NCI-H187 treated with DMSO at 0.1 percent for 48 hours (cell line): ENCODE measurements at places on chromosomes 12 and 14.

- no peak for DNase-seq
These were observed 74.4 kb downstream of the PRKD1 start for GRCh38 chr14:29853272-29853671.

- no peak for DNase-seq
These were observed 141.1 kb upstream of the NAV3 start for GRCh38 chr12:77689510-77690086.

DNA sequence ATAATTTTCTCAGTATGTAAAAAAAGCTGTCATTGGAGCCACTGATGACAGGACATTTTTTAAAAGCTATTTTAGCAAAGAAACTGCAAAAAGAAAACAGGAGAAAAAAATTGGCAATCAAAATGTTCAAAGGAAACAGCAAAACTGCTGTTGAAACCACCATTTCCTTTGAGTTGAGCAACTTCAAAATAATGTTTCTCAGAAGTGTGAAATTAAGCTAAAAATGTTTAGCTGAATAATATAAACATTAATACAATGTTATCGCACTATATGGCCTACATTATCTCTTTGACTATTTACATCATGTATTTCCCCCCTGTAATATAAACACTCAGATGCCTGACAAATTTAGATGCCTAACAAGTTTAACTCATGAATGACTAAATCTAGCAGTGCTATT is 23.4 kb upstream of the GLIPR1 start:
- no peak for DNase-seq

DNA sequence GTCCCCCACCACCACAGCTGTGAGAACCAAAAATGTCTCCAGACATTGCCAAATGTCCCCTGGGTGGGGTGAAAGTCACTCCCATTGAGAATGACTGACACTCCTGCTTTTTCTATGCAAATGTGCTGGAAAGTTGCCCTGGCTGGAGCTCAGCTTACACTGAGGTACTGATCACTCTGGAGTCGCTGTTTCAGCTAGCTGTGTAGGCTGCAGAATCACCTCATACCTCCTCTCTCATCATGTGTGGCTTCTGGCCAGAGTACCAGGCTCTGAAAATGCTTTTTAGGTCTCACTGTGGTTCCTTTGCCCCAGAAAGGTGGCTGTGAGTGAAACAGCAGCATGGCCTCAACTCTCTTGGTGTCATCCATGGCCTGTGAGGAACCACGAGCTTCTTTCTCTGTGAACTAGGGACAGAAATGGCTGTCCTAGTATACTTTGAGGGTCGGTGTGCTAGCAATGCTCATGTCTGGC is 414.4 kb downstream of the DPF3 start:
- no peak for DNase-seq

- no peak for DNase-seq
These were observed 219.4 kb downstream of the CNTN1 start for GRCh38 chr12:40911676-40912075.

- DNase-seq: no peak
These were observed 83.6 kb upstream of the LHX5 start for GRCh38 chr12:113555226-113555625.

- no peak for DNase-seq
These were observed 128.0 kb downstream of the GPR135 start for GRCh38 chr14:59337141-59337611.

- DNase-seq: no peak
These were observed 32.3 kb upstream of the RNASE1 start for GRCh38 chr14:20834899-20835298.
